ENCODE measurements at places on chromosomes 2 and 18.
A peak's percentile ranks its signal among the peaks of the same experiment; 100 is the strongest.

DNA sequence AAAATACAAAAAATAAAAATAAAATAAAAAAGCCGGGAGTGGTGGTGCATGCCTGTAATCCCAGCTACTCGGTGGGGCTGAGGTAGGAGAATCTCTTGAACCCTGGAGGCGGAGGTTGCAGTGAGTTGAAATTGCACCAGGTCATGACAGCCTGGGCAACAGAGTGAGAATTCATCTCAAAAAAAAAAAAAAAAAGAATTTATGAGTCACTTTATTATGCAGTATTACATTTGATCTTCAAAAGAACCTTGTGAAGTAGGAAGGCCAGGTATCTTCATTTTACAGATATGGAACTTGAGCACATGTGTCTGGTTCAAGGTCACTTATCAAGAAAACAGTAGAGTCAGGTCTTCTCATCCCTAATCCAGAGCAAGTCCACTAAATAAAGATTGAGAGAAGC is 459.4 kb upstream of the HNRNPA3 start:
- DNase-seq, result no peak

DNA sequence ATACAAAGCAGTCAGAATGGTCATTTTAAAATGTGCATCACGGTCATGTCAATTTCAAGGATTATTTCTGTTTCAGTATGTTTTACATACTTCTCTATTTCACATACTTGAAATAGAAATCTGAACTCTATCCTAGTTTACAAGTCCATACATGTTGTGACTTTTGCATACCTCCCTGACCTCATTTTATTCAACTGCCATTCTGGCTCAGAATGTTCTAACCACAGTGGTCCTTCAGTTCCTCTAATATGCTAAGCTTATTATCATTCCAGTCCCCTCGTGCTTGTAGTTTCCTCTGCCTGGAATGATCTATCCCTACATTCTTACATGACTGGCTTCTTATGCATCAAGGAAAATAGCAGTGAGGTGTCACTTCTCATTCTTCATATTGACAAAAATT is 295.6 kb downstream of the KIAA1328 start:
- DNase-seq, result no peak

DNA sequence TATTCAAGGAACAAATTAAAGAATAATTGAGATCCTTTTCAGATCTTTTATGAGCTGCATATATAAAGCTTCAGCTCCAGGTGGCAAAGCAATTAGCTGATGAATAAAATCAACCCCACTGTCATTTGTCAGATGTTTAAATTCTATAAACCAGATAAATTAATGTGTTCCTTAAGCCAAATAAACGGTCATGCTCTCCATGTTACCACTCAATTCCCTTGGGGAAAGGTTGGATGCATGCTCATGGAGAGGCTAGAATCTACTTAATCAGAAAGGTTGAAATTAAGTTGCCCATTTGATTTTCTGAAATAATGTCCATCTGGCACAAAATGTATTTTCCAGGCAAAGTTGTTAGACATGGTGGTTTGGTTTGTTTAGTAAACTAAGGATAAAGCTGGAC is 282.5 kb upstream of the SPRED2 start:
- no peak for DNase-seq

DNA sequence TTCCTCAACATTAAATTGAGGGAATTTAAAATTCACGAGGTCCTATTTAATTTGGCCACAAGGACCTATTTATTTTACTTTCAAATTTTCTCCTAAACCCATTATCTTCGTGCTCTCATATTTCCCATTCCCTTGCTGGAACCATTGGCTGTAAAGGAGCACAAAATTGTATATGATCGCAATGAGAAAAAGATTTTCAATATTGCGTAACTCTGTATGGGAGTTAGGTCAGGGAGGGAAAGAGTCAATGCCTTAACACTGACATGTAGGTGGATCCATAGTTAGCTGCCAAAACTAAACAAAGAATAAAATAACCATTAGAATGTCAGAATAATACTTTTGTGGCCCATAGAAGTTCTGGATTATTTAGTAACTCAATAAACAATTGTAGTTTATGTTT is 40.6 kb upstream of the ZC3H15 start:
- no peak for DNase-seq

- no peak for DNase-seq
Measured at GRCh38 chr2:23585273-23586170, 200.5 kb downstream of the KLHL29 start.

DNA sequence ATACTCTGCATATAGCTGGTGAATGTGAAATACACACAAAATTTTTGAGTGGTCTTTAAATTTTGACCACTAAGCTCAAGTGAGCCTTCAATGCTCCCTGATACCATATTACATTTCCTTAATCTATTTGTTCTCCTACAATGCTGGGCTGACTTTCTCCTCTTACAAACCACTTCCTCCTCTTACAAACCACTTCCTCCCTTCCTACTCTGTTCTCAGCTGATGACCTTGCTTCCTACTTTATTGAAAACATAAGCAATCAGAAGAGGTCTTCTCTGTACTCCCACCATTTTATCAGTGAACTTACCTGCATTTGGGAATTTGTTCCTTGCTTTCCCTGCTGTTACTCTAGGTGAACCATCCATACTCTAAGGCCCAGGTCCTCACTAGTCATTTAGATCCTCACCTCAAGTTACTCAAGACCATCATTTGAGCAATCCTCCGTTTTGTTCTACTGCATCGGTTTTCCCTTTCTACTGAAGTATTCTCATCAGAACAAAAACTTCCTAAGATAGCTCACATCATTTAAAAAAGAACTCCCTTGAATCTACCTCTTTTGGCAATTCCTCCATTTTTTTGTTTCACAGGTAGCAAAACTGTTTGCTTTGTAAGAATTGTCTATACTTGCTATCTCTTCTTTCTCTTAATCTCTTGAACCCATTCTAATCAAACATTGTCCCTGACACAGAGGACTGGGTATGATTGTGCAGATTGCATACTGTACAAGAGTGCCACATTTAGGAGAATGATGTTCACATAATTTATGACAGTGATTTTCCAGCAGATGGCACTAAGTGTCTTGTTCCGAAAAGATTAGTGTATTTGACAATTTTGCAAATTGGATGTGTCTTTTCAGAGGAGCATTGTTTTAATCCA is 96.5 kb downstream of the EPB41L5 start:
- peak; percentile 42 for DNase-seq

GRCh38 chr2:173524256-173524955 is 169.7 kb downstream of the CDCA7 start:
- DNase-seq, result no peak

GRCh38 chr2:55489467-55490062 is 30.0 kb upstream of the CFAP36 start:
- DNase-seq, result no peak
